ENCODE measurements at places on chromosomes 6 and 20. TPM values are rescaled to one million over a fixed set of nuclear protein-coding genes. Genes with fewer than 3 reads are reported as not detected.

The ARFRP1 gene
- total RNA-seq: 62.7 TPM

The BMP7 gene
- total RNA-seq: not detected

The GTSF1L gene
- total RNA-seq: 0.28 TPM

The CYP24A1 gene
- not detected for total RNA-seq

The DSTN gene
- total RNA-seq: 78.3 TPM

The C6orf15 gene
- total RNA-seq: not detected

The PCSK2 gene
- not detected for total RNA-seq

The PPP2R5D gene
- total RNA-seq: 58.4 TPM

The CST2 gene
- total RNA-seq: not detected

Data from activated CD8-positive, alpha-beta memory T cell treated with anti-CD3 and anti-CD28 coated beads, Interleukin-2, amount 10 ng/mL, durations not matched to agents 7 days and 5 days (primary cell).